ENCODE measurements at places on chromosomes 5 and 9. TPM values are rescaled to one million over a fixed set of nuclear protein-coding genes. Genes with fewer than 3 reads are reported as not detected.

DNA sequence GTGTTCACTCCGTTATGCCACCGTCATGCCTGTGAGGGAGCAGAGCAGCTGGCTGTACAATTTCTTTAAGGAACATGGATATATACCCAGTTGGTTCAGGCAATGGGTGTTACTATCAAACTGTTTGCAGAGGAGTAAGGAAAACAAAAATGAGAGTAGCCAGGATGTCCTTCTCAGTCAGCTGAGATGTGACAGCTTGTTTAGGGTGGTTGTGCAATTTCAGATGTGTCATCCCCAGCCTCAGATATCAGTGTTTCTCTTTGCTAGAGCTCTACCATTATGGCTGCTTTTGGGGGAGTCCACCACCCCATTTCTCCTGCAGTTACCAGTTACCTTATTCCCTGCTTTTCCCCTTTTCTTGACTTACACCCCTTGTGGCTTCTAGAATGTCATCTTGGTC is 135.2 kb upstream of the SLC24A2 start:
- no peak for DNase-seq
- no peaks in the 10 kb centered on the region for H3K4me1 ChIP-seq
- no peak overlapping the region for H3K27ac ChIP-seq
- no peaks in the 10 kb centered on the region for H3K36me3 ChIP-seq

Gene IL33
- not detected for total RNA-seq

DNA sequence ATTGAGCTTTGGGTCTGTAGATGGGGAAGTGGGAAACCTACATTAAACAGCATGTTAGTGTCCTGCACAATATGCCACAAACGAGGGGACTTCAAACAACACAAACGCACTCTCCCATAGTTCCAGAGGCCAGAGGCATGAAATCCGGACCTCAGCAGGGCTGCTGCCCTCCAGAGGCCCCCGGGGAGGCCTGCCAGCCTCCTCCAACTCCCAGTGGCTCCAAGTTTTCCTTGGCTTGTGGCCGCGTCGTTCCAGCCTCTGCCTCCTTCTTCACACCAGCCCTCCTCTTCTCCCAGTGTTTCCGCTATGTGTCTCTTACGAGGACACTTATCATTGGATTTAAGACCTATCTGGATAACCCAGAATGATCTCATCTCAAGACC is 13.3 kb upstream of the COL5A1 start:
- no peaks in the 10 kb centered on the region for H3K4me1 ChIP-seq
- no peaks in the 10 kb centered on the region for H3K36me3 ChIP-seq
- H3K27me3 ChIP-seq: no peaks in the 10 kb centered on the region
- H3K27ac ChIP-seq: no peak overlapping the region
- no peak for DNase-seq

DNA sequence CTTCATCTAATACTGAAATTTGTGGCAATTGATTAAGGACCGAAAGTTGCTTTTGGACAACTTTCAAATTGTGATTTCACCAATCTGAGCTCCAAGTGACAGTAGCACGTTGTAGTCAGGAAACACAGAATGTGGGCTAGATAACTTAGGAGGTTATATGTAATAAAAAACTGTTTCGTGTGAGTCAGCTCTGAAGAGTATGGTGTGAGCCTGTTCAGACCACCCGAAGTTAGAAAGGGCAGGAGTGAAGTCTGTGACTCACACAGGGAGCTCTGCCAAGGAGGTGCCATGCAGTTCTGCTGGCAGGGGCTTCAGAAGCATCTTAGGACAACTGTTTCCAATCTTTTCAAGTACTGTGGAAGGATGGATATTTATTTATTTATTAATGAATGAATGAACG is 16.4 kb upstream of the ZBTB34 start:
- H3K27ac ChIP-seq: no peak overlapping the region
- DNase-seq: no peak
- no peak overlapping the region for H3K4me3 ChIP-seq
- no peaks in the 10 kb centered on the region for H3K4me1 ChIP-seq

DNA sequence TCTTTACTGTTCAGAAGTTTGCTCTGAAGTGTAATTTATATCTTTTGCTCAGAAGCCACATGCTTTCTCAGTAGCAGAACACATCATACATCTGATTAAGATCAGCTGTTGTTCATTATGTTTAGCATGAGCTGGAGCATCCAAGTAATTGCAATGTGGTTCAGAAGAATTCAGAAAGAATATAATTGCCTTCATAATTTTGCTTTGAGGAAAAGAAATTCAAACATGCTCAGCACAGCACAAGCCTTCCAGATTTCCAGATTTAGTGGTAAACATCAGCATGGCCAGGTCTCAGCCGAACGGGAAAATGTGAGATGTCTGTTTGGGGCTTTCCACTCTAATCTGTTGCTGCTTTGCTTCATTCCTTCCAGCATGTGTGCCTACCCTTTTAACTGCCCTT is 65.9 kb downstream of the ITGA1 start:
- no peak for DNase-seq
- H3K4me1 ChIP-seq: 0 out of 2 replicates have a peak, but pooled peaks cover 2% of the 10 kb centered on the region
- no peak overlapping the region for H3K27ac ChIP-seq
- no peaks in the 10 kb centered on the region for H3K27me3 ChIP-seq
- no peaks in the 10 kb centered on the region for H3K36me3 ChIP-seq
- no peak overlapping the region for H3K4me3 ChIP-seq

Gene NTNG2
- 0.52 TPM for total RNA-seq

DNA sequence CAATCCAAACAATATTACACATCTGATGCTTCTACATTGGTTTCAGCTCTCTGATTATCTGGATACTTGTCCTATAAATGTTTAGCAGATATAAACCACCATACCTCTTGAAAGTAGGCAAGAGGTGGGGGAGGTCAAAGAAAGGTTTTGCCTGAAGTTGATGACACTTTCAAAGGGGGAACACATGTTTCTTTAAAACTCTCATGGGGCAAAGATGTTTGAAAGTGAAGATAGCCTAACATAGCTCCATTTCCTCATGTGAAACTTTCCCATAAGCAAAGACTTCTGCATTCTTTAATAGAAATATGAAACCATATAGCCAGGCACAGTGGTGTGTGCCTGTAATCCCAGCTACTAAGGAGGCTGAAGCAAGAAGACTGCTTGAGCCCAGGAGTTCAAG is 62.1 kb downstream of the CETN3 start:
- H3K4me3 ChIP-seq: no peak overlapping the region
- H3K27me3 ChIP-seq: no peaks in the 10 kb centered on the region
- no peaks in the 10 kb centered on the region for H3K4me1 ChIP-seq
- H3K27ac ChIP-seq: no peak overlapping the region

Gene TPM2
- total RNA-seq: 225 TPM

DNA sequence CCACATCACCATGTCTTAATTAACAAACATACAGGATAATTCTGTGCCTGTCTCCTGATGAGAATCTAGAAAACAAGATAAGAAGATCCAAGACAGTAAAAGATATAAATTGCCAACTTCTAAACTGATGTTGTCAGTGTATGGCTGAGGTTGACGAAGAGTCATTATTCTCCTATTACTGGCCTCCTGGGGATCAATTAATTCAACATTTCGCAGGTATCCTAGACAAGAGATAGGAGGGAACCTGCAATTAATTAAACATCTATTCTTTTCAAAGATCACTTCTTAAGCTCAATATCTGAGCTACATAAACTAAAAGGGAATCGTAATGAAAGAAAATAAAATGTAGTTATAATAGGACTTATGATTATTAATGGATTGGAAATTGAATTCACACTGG is 232.0 kb upstream of the GRIA1 start:
- H3K4me3 ChIP-seq: no peak overlapping the region
- no peak for DNase-seq
- no peaks in the 10 kb centered on the region for H3K27me3 ChIP-seq
- H3K4me1 ChIP-seq: no peaks in the 10 kb centered on the region

DNA sequence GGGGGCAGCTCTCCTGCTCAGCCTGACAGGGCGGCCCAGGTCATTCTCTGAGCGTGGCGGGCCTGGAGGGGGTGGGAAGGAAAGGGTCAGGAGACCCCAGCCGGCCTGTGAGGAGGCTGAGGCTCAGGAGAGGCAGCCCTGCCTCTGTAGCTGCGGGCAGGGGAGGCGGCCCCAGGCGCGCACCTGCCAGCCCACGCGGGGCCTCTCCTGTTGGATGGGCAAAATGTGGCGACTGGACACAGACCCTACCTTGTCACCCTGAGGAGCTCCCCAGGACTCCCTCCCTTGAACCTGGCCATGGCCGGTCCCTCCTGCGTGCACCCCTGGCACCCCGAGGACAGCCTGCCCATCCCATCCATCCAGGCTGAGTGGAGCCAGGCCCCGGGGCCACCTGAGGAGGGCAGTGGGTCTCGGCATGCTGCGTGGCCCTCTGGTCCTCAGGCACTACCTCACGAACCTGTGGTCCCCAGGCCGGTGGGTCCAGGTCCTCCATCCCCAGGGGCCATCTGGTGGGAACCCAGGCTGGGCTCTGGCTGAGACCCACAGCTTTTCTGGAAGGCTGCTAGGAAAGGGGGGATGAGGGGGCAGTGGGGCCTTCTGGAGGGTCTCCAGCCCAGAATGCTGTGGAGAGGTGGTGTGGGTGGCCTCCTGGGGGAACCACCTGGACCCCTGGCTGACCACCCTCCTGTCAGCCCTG is 15.1 kb upstream of the NRARP start:
- no peak overlapping the region for H3K27ac ChIP-seq
- peaks cover 1% of the 10 kb centered on the region for H3K4me1 ChIP-seq
- H3K4me3 ChIP-seq: no peak overlapping the region

- peaks cover 8% of the 10 kb centered on the region for H3K4me1 ChIP-seq
- H3K27ac ChIP-seq: no peak overlapping the region
- no peak overlapping the region for H3K4me3 ChIP-seq
- no peak for DNase-seq
- no peaks in the 10 kb centered on the region for H3K36me3 ChIP-seq
These were observed 21.3 kb downstream of the C5orf58 start for GRCh38 chr5:170254056-170254455.

DNA sequence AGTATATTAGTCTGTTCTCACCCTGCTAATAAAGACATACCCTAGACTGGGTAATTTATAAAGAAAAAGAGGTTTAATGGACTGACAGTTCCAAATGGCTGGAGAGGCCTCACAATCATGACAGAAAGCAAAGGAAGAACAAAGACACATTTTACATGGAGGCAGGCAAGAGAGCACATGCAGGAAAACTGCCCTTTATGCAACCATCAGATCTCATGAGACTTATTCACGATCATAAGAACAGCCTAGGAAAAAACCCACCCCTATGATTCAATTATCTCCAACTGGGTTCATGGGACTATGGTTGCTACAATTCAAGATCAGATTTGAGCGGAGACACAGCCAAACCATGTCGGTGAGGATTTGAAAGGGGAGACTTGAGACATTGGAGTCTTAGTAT is 252.8 kb upstream of the PPP1R2B start:
- no peaks in the 10 kb centered on the region for H3K4me1 ChIP-seq
- no peaks in the 10 kb centered on the region for H3K27me3 ChIP-seq
- H3K27ac ChIP-seq: no peak overlapping the region
- peaks cover 5% of the 10 kb centered on the region for H3K36me3 ChIP-seq
- no peak for DNase-seq
- no peak overlapping the region for H3K4me3 ChIP-seq

DNA sequence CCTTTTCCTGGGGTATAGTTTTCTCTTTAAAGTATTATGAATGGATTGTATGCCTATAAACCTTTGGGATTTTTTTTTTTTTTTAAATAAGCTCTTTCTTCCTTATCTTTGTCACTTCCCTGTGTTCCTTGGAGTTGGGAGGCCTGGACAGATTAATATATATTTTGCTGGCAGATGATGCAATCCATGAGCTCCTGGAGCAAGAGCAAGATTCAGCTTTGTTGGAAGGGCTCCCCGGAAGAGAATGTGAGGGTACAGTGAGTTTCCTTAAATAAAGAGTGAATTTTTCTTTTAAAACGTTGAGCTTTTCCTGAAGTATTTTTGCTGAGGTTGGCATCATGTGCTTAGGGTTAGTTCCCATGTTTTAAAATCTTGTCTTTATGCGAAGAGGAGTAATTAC is 98.7 kb upstream of the SLC28A3 start:
- H3K36me3 ChIP-seq: no peaks in the 10 kb centered on the region
- H3K4me1 ChIP-seq: no peaks in the 10 kb centered on the region
- no peaks in the 10 kb centered on the region for H3K27me3 ChIP-seq
- H3K4me3 ChIP-seq: no peak overlapping the region
- no peak overlapping the region for H3K27ac ChIP-seq
- DNase-seq: no peak

Gene HK3
- not detected for total RNA-seq

Gene FOXD4L5
- not detected for total RNA-seq

DNA sequence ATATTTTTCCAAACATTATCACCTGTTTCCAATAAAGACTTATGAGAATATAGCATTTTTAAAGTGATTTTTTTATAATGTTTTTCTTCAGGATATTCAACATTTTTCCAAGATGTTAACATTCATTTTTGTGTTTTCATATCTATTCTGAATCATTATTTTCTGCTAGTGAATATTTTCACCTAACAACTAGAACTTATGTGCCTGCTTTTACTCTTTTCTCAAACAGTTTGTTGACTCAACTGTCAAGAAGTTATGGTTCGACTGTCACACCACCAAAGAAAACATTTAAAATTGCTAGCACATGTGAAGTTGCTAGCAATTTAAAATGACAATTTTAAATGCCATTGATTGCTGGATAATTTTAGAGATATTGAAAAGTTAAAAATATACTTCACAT is 343.3 kb upstream of the CDH9 start:
- no peak overlapping the region for H3K27ac ChIP-seq
- H3K27me3 ChIP-seq: no peaks in the 10 kb centered on the region
- H3K36me3 ChIP-seq: no peaks in the 10 kb centered on the region
- DNase-seq: no peak
- H3K4me3 ChIP-seq: no peak overlapping the region

Gene PCA3
- total RNA-seq: not detected

DNA sequence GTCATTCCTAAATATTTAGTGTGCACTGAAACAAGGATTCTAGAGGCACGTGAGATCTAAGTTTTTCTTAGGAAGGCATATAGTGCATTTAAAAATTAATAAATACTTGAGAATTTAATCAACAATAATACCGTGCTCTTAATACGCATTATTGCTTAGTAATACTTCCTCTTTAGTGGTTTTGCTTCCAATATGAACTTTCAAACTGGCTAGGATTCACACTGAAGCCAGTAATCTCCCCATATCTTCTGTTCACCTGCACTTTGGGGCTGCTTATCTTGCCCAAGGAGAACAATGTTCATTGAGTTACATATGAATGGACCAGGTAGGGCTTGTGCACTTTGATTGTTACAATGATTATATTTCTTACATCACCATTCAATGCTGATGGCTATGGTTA is 180.5 kb upstream of the RIOK2 start:
- no peak overlapping the region for H3K4me3 ChIP-seq
- H3K36me3 ChIP-seq: peaks cover 3% of the 10 kb centered on the region
- no peak for DNase-seq
- no peak overlapping the region for H3K27ac ChIP-seq
- no peaks in the 10 kb centered on the region for H3K27me3 ChIP-seq

Measured in H9 (cell line).